ENCODE measurements at places on chromosomes 3 and 15.
A peak's percentile ranks its signal among the peaks of the same experiment; 100 is the strongest.

DNA sequence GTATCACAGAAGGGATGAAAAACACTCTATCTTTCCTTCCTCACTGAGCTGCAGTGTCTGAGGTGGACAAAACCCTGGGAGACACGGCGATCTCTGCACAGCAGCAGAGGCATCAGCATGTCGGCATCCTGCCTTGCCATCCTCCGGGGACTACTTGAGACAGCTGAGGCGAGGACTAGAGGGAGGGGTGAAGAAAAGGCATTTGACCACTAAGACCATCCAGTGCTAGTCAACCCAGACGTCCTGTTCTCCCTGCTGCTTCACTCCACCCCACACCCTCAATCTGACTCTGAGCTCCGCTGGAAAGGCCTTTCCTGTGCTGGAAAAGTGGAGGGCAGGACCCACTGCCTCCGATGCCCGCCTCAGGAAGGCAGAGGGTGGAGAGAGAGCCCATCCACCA is 67.3 kb downstream of the VGLL4 start:
- no peak for DNase-seq

- no peak for DNase-seq
Observed at GRCh38 chr3:122313281-122313680, 11.8 kb upstream of the CSTA start.

DNA sequence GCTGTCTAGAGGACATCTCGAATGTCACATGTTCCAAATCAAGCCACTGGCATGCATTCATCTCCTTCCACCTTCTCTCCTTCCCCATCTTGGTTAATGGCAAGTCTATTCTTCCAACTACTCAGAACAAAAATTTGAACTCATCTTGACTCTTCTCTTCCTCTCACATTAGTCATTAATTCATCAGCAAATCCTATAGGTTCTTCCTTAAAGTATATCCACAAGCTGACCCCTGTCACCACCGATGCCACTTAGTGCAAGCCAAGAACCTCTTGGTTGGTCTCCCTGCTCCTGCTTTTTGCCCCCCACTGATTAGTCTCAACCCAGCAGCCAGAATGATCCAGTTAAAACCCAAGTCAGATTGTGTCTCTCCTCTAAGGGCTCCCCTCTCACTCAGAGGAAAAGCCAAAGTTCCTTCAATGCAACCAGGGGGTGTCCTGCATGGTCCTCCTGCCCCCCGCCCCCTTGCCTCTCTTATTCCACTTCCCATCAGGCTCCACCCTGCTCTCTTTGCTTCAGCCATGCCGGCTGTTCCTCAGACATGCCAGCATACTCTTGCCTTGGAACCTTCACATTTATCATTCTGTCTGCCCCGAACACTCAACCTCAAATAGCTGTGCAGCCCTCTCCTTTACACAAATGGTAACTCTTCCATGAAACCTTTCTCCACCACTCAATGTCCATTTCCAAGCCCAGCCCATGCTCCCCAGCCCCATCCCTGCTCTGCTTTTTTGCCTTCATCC is 1.0 kb upstream of the GALNT15 start:
- DNase-seq = no peak

DNA sequence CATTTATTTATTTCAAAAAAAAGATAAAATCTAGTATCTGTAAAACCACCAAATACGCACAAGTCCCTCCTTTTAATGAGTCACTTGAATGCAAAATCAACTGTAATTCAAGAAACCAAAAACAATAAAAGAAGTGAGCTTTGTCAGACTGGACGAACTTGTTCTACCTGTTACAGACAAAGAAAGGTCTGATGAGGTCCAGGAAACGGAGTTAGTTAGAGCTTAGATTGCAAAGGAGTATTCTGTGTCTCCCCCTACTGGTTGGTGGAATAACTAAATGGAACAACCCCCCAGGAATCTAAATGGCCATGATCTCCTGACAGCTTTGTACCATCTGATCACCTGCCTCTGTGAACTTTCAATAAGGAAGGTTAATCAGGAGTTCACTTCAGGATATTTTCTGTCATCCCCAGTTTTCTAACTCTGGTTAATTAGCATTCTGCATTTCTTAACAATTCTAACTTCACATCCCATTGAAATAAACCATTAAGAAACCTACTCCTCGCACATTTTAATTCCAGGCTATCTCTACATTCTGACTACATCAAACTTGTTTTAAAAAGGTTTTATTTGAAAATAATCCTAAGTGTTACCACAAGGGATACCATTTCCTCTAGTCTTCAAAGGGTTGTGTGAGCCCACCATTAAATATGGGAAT is 333.0 kb upstream of the SATB1 start:
- no peak for DNase-seq

DNA sequence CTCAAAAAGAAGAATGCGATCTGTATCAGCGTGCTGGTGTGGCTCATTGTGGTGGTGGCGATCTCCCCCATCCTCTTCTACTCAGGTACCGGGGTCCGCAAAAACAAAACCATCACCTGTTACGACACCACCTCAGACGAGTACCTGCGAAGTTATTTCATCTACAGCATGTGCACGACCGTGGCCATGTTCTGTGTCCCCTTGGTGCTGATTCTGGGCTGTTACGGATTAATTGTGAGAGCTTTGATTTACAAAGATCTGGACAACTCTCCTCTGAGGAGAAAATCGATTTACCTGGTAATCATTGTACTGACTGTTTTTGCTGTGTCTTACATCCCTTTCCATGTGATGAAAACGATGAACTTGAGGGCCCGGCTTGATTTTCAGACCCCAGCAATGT is 1.3 kb downstream of the P2RY1 start:
- no peak for DNase-seq

- DNase-seq = no peak
Observed at GRCh38 chr3:177828208-177828565, 630.9 kb upstream of the TBL1XR1 start.

DNA sequence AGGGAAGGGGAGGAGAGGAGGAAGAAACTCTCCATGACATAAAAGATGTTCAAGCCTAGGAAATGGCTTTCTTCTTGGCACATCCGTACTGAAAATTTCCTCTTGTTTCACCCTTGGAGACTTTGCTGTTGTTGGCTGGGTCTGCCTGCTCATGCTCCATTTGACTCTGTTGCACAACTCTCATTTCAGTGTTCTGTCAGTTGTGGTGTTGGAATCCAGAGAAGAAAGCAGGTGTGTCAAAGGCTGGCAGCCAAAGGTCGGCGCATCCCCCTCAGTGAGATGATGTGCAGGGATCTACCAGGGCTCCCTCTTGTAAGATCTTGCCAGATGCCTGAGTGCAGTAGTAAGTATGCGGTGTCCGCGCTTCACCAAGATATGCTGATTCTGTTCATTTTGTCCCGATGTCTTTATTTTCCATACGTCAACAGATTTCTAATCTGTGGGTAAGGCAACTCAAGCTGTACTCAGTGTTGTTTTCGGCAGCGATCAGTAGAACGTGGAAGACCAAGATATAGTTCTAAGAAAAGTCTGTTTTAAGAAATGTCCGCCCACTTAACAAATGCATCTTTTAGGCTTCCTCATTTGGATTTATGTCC is 265.2 kb upstream of the GOLGA6L4 start:
- no peak for DNase-seq

DNA sequence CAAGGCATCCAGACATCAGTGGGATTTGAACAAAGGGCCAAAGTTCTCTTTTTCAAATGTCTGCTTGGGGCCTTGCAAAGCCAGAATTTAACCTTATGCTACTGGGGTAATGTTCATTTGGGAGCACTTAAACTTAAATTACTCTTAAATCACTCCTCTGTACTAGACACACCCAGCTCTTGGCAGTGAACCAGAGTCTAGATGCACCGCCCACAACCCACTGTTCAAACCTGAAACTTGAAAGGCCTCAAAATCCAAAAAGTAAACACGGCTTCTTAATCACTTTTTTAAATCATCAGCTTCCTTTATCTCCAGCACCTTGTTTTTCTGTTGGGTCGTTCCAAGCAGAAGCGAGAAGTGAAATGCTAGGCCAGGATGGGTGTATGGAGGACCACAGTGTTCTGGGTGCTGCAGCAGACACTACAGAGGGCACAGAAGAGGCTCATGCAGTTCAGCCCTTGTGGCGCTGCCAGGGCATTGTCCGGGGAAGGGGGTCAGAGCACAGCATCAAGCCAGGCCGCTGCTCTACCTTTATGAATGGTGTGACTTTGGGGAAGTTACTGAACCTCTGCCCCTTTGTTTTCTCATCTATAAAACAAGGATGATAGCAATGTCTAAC is 28.8 kb downstream of the MECOM start:
- no peak for DNase-seq

- DNase-seq = no peak
Observed at GRCh38 chr3:81199587-81199986, 561.9 kb downstream of the GBE1 start.

GRCh38 chr3:72165808-72166207 is 380.9 kb upstream of the PROK2 start:
- DNase-seq = no peak

GRCh38 chr15:65791335-65792137 is 557 bp downstream of the DENND4A start:
- peak; percentile 61 for DNase-seq

DNA sequence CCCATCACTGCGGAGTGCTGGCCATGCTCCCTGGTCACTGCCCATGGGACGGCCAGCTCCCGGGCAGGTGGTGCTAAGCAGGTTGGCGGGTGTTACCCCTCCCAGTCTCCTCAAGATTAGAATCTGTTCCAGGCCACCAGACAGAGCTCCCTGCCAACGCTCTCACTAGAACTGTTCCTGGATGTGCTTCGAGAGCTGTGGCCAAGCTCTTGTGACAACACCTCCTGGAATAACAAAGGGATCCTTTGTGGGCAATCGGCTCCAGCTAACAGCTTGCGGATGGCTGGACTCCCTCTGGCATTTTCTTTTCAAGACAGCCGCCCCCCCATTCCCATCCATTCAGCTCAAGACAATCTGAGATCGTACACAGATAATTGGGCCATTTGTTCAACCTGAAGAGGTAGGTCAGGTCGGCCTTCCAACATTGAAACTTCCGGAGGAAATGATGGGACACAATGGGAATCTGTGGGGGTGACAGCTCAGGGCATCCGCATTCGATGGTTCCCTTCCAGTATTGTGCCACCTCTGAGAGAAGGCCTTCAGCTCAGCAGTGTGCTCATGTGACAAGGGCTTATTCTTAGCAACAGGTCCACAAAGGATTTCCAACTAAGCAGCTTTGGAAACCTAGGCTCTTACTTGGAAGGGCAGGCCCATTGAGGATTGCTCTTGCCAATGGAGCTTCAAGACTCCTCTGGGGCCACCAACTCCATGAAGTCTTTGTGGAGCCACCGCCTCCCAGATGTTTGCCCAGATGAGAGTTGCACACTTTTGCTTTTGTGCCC is 11.6 kb upstream of the EPHB3 start:
- no peak for DNase-seq

GRCh38 chr3:38548154-38548931 is 52.2 kb downstream of the EXOG start:
- DNase-seq = no peak

- no peak for DNase-seq
Observed at GRCh38 chr3:62090066-62090465, 283.3 kb downstream of the FEZF2 start.

DNA sequence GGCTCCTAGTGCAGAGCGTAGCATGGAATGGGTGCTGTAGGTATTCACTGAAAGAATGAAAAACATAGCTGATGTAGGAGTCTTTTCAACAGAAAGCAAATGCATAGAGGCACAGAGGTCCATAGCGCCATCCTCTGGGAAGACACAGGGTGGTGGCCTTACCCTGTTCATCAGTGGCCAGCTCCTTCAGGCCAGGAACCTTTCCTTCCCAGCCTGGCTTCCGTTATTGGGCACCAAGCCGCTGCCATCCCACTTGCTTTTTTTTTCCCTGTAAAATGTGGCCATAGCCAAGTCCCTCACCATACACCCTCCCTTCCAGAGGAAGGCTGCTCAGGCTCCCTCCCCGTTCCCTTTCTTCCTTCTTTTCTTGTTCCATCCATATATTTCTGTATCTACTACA is 118.1 kb downstream of the ZNF621 start:
- DNase-seq = no peak

DNA sequence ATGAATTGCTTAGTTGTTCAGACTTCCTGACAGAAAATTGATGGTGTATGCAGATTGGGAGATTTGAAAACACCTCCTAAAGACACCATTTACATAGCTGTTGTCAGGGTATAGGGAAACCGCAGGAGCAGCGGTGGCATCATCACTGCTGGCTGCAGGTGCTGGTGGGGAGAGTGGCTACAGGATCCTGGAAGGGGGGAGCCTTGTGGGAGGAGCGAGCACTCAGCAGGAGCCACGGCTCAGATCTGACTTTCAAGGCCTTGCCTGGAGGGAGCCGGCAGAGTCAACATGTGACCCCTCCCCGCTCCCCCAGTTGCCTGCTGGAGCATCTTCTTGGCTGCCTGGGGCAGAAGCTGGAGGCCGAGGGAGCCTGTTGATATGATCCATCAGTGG is 26.1 kb downstream of the EDEM1 start:
- no peak for DNase-seq

- DNase-seq = peak; percentile 81
Observed at GRCh38 chr15:92714477-92715401, 59.2 kb upstream of the FAM174B start.

DNA sequence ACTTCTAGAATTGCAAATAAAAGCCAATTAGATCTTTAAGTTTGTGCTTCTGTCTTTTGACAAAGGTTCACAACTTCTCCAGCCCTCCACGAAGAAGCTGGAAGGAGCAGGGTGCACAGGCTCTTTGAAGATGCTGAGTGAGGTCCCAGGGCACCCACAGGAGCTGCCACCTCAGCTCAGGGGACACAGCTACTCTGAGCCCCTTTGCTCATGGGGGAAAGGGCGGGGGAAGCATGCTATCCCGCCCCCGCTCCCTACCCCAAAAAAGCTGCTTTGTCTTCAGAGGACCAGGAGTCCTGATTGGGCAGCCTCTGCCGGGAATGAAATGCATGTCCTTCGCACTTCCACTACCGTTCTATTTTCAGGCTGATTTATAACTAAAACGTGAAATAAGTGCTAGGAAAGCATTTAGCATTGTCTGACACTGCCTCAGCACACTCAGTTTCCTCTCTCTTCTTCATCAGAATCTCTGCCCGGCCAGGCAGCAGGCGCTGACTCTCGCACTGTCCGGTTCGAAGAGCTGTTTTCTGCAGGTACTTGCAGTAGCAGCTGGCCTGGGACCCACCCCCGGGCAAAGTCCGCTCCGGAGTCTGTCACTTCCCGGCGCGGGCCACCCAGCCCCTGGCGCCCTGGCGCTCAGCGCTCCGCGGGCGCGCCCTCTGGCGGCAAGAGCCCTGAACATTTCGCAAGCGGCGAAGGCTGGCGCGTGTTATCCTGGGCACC is 45.5 kb upstream of the KLHL25 start:
- DNase-seq = peak; percentile 87

DNA sequence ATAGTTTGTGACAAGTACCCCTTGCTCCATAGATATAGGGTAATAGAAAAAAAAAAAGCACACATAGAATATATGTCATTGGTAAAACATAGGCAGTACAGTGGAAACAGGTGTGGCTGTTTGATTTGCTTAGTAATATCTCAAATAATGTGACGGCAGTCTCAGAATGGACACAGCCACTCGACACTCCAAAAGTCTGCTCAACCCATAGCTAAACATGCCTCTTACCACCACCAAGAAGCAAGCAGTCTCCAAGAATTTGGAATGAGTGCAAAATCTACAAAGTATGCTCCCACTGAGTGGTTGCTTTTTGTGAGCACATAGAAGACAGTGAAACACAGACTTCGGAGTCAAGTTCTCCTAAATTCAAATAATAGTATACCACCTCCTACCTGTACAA is 43.0 kb downstream of the RAB27A start:
- DNase-seq = no peak

All from activated naive CD8-positive, alpha-beta T cell treated with anti-CD3 and anti-CD28 coated beads, Interleukin-2, amount 50 U/mL, for 24 hours (primary cell).